Left lung (tissue), 14 donors: ENCODE measurements at places on chromosomes 2 and 18. TPM values are rescaled to one million over a fixed set of nuclear protein-coding genes. Genes with fewer than 3 reads are reported as not detected.

IL36B gene
- polyA plus RNA-seq: not detected

IL36A gene
- polyA plus RNA-seq: not detected

MEP1B gene
- polyA plus RNA-seq: 0.26 TPM

SULT1C4 gene
- 60.8 TPM for polyA plus RNA-seq

SNORC gene
- polyA plus RNA-seq: 1.5 TPM

MTCL1 gene
- polyA plus RNA-seq: 8.4 TPM

NT5DC4 gene
- polyA plus RNA-seq: not detected

HOXD8 gene
- polyA plus RNA-seq: 2.9 TPM

INPP5D gene
- polyA plus RNA-seq: 12.3 TPM

ZNF804A gene
- polyA plus RNA-seq: 0.11 TPM

DSG1 gene
- not detected for polyA plus RNA-seq

CCDC141 gene
- 3.0 TPM for polyA plus RNA-seq

RAB27B gene
- 12.1 TPM for polyA plus RNA-seq

FAM161A gene
- 26.8 TPM for polyA plus RNA-seq

WNT10A gene
- polyA plus RNA-seq: 0.20 TPM

MERTK gene
- polyA plus RNA-seq: 17.7 TPM

GULP1 gene
- 84.0 TPM for polyA plus RNA-seq

RBBP8 gene
- 31.1 TPM for polyA plus RNA-seq

AQP12B gene
- not detected for polyA plus RNA-seq

ID2 gene
- 396 TPM for polyA plus RNA-seq

NYAP2 gene
- 0.06 TPM for polyA plus RNA-seq

C2orf66 gene
- 0.28 TPM for polyA plus RNA-seq

GKN1 gene
- polyA plus RNA-seq: not detected

BBS5 gene
- 15.3 TPM for polyA plus RNA-seq

RIOK3 gene
- 63.7 TPM for polyA plus RNA-seq

KCNG2 gene
- 0.25 TPM for polyA plus RNA-seq

REG3A gene
- not detected for polyA plus RNA-seq

IL18R1 gene
- 4.6 TPM for polyA plus RNA-seq

EVX2 gene
- polyA plus RNA-seq: not detected

DSG4 gene
- polyA plus RNA-seq: not detected

CNTNAP5 gene
- polyA plus RNA-seq: not detected

RESP18 gene
- not detected for polyA plus RNA-seq

DNER gene
- polyA plus RNA-seq: 1.5 TPM

LRP1B gene
- polyA plus RNA-seq: 1.3 TPM

KRTCAP3 gene
- 12.0 TPM for polyA plus RNA-seq

STK39 gene
- polyA plus RNA-seq: 31.3 TPM

LOXHD1 gene
- 2.0 TPM for polyA plus RNA-seq

CAPN14 gene
- 0.23 TPM for polyA plus RNA-seq

THOC1 gene
- 118 TPM for polyA plus RNA-seq

EN1 gene
- not detected for polyA plus RNA-seq

SIX2 gene
- polyA plus RNA-seq: 0.26 TPM

TXNDC2 gene
- 0.20 TPM for polyA plus RNA-seq

NTSR2 gene
- polyA plus RNA-seq: not detected

CHRND gene
- not detected for polyA plus RNA-seq

COL4A4 gene
- 6.5 TPM for polyA plus RNA-seq
